ENCODE measurements at places on chromosomes 6 and 20.

DNA sequence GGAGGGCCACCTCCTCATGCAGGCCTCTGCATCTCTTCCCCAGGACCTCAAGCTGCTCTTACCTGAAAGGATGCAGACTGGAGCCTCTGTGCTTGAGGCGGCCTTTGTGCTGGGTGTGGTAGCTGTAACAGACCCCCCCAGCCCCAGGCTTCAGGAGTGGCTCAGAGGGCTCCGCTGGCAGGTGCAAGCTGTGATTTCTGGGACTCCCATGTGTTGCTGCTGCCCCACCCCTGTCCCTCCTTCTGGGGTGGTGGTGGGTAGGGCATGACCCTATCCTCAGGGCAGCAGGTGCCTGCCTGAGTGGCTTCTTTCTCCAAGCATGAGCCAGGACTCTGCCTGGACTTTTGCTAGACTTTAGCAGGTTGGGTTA lies 121.2 kb downstream of the SULF2 start:
- no peak for DNase-seq

DNA sequence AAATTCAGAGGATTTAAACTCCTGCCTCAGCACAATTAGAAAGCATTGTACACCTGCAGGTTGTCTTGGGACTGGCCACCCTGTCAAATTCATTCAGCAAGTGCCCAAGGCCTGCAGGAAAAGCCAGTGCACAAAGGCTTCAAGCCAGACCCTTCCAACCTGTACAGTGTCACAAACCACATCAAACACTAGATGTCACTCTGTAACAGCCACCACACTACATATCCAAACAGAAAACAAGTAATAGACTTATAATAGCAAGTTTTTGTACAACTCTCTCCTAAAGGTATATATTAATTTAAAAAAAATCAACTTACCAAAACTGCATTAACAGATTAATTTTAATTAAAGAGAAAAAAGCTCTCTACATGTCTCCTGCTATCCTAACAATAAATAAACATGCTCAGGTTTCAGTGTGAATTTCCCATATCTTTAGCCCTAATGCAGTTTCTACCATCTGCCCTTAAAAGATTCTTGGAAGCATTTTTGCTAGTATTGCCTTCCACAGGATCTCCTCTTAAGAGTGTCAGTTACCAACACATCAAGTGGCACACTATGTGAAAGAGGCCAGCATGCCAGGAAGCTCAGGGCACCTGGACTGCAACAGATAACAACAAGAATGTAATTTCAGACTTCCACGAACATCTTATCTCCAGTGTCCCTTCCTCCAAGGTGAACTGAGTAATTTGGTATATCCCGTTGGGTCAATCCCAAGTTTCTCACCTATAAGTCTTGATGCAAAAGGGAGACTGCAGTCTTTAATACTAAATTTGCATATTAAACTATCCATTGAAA lies 47.5 kb downstream of the RALGAPA2 start:
- no peak for DNase-seq

GRCh38 chr6:42572523-42572922 lies 8.7 kb downstream of the UBR2 start:
- no peak for DNase-seq

GRCh38 chr6:80363501-80364122 lies 257.1 kb downstream of the BCKDHB start:
- peak; percentile 75 for DNase-seq

GRCh38 chr6:8821981-8822381 lies 386.6 kb upstream of the SLC35B3 start:
- DNase-seq, result peak; percentile 16

- DNase-seq, result no peak
These were observed 93.3 kb downstream of the CRYBG1 start for GRCh38 chr6:106453756-106454367.

- no peak for DNase-seq
These were observed 95.2 kb downstream of the TFAP2C start for GRCh38 chr20:56724241-56724757.

DNA sequence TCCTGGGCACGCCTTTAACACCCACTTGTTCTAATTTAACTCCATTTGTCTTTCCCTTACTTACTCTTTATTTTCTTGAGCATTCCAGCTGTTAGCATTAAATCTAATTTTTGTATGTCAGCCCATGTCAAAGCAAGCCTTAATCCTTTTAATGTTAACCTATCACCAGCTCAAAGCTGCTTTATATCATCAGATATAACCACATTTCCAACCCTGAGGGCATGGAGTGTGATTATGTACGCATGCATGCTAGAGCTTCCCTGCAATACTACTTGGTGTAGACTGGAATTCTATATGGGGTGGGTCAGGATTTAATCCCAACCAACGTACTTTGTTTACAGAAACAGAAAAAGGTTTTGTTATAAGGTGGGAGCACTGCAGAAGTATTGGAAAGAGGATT lies 139.4 kb upstream of the HMGN3 start:
- DNase-seq, result no peak

GRCh38 chr6:130434174-130434873 lies 68.5 kb downstream of the TMEM200A start:
- DNase-seq, result peak; percentile 35

GRCh38 chr20:38127920-38128528 lies 37.0 kb downstream of the TGM2 start:
- DNase-seq, result no peak

DNA sequence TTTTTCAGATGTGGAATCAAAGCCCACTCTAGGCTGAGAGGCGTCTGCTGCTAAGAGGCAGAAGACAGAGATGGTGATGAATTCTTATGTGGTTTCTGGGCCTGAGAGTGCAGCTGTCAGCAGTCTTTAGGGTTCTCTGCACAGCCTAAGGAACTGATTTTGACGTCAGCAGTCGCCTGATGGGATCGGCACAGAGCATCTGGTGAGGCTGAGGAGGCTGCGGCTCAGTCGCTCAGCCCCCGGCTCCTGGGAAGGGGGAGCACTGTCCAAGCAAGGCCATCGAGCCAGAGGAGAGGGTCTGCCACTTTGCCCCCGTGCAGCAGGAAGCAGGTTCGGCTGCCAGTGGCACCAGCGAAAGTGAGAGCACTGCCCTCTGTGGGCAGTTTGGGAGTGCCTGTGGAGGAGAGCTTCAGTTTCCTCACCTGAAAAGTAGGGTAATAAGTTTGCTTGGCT lies 92.5 kb downstream of the TCP11 start:
- peak; percentile 87 for DNase-seq

DNA sequence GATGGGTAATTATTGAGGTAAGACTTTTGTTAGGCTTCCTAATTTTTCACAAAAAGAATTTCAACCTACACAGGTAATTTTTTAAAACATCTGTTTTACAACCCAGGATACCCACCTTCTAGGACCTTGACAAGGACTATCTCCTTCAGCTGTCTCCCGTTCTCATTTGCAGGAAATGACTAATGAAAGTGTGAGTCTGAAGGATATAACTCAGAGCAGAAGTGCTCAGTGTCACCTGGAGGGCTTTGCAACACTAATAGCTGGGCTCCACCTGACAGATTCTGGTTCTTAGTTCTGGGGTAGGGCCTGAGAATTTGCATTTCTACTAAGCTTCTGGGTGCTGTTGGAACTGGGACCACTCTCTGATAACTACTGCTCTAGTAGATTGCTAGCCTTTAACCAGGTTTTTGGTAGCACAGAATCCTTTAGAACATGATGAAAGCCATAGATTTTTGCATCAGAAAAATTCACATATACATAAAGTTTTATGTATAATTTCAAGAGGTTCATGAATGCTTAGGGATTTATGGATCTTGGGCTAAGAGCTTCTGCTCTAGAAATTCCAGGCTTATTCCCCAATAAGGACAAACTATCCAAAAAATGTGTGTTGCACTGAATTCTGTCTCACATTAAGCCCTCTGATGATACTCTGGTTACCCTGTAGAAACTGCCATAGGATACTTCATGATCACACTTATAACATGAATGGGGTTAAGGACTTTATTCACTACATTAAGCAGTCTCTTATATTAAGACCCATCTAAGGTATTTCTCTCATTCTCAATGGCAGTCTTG lies 30.3 kb downstream of the AK9 start:
- DNase-seq, result peak; percentile 51

DNA sequence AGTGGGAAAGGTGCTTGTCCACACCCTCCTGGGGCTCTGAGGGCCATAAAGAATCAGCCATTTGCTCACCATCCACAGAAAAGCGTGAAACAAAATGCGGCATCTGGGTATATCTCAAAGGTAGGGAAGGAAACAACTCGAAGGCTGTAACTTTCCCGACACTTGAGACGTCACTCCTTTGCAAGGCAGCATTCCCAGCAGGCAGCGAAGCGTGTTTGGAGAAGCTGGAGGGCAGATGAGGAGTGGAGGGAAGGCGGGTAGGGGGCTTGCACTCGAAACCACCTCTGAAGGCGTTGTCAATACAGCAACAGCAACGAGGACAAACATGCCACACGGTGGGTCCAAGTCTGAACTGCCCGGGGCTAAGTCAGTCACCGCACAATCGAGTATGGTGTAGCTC lies 98.4 kb downstream of the FOXC1 start:
- DNase-seq, result no peak

DNA sequence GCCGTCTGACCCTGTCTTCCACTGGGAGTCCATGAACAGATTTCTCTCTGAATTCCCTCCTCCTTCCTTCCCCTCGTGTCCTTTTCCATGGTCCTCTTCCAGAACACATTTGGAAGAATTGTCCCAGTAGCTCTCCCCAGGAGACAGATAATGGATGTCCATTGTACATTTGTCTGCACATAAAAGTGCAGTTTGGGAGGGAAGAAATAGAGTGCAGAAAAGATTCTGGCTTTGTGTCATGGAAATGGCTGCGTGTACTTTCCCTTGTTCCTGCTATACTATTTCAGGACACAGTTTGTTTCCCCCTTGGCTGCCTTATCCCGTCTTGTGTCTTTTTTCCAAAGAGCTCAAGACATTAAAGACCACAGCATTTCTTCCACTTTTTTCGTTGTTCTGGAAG lies 127.6 kb downstream of the SYNDIG1 start:
- DNase-seq, result no peak

Measured in fibroblast of skin of abdomen (primary cell).